ENCODE measurements at places on chromosomes 3 and 15.

- DNase-seq, result no peak
Measured at GRCh38 chr15:49044002-49044401, 2.2 kb downstream of the SECISBP2L start.

DNA sequence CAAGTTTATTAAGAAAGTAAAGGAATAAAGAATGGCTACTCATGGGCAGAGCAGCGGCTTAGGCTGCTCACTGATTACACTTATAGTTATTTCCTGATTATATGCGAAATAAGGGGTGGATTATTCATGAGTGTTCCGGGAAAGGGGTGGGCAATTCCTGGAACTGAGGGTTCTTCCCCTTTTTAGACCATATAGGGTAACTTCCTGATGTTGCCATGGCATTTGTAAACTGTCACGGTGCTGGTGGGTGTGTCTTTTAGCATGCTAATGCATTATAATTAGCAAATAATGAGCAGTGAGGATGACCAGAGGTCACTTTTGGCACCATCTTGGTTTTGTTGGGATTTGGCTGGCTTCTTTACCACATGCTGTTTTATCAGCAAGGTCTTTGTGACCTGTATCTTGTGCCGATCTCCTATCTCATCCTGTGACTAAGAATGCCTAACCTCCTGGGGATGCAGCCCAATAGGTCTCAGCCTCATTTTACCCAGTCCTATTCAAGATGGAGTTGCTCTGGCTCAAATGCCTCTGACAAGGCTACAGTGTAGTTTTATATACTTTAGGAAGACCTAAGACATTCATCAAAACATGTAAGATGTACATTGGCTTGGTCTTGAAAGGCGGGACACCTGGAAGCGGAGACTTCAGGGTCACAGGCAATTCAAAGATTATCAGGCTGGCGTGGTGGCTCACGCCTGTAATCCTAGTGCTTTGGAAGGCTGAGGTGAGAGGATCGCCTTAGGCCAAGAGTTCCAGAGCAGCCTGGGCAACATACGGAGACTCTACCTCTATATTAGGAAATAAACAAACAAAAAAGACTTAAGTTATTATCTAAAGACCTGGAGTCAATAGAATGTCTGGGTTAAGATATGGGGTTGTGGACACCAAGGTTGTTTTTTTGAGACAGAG lies 3.2 kb upstream of the BLOC1S6 start:
- DNase-seq, result no peak

DNA sequence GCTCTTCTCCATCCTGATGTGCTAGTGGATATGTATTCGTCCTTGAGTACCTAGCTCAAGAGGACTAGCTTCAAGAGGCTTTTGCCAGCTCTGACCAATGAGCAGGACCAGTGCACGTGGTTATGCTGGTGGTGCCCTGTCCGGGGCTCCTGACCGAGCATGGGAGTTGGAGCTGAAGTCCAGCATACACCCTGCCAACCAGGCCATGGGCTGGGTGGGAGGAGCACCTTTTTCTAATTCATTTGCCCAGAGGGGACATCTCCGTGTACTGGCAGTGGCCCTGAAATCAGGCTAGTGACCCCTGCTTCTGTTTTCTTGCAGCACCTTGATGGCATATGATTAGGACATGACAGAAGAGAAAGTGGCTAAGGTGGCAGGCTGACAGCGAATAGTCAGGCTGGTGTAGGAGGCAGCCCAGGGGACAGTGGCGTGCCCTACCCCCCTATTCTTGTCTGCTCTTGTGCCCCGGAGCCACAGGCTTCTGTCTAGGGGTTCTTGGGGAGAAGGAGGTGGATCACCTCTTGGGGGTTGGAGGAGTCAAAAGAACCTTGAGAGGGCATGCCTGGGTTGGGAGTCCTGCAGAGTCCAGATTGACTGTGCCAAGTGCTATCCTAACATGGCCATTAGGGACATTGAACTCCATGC lies 16.5 kb downstream of the PODXL2 start:
- DNase-seq, result no peak

DNA sequence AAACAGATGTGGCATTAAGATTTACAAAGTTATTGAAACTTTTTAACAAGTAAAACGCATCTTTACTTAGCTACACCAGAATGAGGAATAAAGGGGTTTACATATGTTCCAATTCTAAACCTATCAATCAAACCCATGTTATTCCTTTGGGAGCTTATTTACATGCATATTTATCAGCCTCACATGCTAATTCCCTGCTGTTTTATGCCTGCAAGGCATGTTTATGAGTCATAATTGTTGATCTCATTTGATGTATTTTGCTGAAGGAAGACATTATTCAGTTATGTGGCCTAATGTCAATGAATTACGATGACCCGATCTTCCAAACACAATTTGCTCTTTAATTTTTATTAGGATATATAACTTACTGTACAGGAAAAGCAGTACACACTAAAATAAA lies 272.9 kb downstream of the TBC1D5 start:
- DNase-seq, result no peak

GRCh38 chr3:19147905-19148767 lies at the start of gene KCNH8:
Gene KCNH8 (plus strand): TSS chr3:19148510. CDS start chr3:19148720, 210 bp downstream.
- peak; percentile 66 for DNase-seq

DNA sequence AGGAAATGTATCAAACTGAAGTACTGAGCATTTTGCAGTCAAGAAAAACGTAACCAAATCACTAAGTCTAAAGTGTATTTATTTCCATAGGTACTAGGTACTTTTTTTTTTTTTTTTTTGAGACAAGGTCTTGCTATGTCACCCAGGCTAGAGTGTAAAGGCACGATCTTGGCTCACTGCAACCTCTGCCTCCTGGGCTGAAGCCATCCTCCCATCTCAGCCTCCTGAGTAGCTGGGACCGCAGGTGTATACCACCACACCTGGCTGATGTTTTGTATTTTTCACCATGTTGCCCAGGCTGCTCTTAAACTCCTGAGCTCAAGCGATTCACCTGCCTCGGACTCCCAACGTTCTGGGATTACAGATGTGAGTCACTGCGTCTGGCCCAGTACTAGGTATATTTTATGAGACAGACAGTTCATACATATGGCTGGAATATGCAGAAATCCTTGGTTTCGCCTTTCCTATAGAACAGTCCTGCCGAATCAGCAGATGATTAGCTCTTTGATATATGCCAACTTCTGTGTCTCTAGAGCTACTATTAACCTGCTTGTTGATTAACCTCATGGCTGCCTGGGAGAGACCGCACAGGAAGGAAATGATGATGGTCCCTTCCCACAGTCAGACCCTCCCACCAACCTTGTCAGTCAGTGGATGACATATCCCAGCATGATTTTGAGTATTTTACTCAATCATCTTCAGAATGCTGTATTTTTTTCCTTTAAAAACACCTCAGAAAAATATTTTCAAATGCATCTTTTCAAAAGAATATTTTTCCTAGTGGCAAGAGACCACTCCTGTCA lies 32.3 kb downstream of the TMOD3 start:
- no peak for DNase-seq

DNA sequence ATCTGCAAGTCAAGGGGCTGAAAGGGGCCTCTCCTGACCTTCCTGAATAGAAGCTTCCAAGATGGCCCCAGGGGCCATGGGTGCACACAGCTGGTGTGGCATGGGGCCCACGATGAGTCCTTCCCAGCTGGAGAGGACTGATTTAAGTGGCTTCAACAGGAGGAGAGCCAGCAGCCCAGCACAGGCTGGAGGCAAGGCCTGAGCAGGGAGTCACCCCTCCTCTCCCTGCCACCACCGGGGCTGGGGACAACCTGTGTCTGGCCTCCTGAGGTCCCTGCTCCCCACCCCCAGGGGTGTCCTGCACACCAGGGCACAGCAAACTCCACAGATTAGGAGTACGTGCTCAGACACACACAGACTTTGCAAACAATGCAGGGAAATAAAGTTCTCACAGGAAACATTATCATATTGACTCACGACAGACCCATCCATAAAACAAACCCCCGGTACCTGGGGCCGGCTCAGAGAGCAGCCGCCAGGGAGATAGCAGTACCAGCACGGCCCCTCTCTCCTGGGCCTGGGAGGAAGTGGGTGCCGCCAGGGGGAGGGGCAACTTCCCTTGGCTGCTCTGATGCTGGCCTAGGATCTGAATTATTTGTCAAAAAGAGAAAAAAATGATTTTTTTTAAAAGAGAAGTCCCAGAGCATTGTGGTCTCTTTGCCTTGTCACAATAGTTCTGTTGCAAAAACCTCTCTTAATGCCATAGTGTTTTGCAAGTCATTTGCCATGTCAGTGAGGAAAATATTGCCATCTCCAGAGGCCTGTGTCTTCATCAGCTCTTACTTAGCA lies 21.9 kb upstream of the TSEN2 start:
- no peak for DNase-seq

DNA sequence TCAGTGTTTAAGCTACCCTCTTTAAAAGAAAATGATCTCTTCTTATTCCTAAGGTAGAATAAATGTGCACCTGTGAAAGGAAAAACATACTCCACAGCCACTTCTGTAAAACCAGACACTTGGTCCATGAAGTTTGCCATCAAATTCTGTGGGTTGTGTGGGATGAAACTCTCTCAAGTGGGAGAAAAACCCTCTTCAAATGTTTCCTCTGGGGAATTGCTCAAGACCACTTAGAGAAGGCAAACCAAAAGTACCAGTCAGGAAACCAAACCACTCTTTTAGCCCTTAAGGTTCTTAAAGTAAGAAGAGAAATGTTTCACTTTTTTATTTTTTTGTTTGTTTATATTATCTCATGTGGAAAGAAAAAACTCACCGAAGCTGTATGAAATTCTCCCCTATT lies 1.2 kb downstream of the COL8A1 start:
- DNase-seq, result no peak
